Left ventricle myocardium superior (tissue), 1 donor: ENCODE measurements at places on chromosomes 3 and 15.

DNA sequence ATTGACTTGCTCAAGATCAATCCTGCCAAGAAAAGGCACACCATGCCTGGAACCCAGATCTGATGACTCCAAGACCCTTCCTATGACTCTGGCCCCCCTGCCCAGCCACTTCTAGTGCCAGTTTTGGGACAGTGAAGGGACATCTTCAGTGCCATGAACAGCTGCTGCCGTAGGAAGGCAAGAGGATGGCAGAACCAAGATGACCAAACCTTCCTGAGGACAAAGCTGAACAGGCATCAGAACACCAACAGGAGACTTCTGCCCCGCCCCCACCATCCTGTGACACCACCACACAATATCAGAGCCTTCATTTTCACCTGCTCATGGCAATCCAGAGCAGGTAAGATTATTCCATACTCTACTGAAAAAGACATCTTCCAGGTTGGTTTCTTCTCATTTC is 33.0 kb downstream of the ZNF445 start:
- DNase-seq, result no peak

DNA sequence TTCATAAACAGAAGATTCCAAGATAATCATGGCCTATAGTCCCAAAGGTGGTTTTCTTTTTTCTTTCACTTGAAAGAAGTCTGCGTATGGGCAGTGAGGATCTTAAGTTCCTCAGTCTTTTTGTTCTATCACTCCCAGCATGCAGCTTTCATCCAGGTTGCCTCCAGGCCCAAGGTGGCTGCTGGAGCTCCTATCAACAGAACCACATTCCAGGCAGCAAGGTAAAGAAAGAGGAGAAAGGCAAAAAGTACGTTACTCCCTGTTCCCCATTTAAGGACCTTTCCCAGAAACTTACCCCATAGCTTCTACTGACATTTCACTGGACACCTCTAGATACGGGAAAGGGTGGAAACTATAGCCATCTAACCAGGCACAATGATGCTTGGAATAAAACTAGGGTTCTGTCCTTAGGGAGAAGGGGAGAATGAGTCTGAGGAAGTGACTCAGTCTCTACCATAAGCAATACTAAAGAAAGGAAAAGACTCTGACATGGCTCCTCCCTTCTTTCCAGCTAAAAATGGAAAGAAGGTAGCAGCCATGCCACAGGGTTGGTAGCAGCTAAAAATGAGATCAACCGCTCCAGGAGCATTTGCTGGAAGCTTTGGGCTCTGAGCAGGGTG is 313.9 kb upstream of the NR2E3 start:
- no peak for DNase-seq

DNA sequence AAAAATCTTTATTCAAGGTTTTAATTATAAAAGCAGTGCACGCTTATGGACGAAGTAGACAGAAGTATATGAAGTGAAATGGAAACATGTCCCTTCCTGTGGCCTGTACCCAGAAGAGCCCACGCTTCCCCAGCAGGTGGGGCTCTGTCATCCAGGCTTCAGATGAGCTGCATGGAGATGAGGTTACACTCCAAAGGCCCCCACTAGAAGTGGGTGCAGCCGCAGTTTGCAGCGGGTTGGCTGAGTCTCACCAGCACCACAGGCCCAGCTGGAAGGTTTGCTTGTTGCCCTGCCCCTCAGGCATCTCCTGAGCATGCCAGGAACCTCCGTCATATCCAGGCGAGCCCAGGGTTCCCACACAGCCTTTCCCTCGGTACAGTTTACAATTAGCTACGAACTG is 33.1 kb downstream of the PRR20G start:
- no peak for DNase-seq

- DNase-seq, result no peak
Measured at GRCh38 chr15:58185439-58185838, 47.3 kb downstream of the AQP9 start.

- no peak for DNase-seq
Measured at GRCh38 chr3:42698911-42699230, 3.7 kb downstream of the HHATL start.

DNA sequence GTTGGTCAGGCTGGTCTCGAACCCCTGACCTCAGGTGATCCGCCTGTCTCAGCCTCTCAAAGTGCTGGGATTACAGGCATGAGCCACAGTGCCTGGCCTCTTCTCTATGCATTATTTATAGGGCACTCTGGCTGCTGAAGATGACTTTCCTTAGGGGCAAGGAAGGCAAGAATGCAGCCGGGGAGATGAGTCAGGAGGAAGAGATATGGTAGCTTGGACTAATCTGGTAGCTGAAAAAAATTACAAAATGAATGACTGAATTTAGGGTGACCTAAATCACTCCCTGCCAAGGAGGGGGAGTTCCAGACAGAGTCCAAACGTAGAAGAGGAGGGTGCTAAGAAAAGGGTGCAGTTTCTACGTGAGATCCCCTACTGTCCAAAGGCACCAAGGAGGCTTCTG is 14.2 kb downstream of the RHCG start:
- no peak for DNase-seq

GRCh38 chr15:31412824-31413223 is 86.2 kb downstream of the KLF13 start:
- no peak for DNase-seq

GRCh38 chr3:159996018-159996417 is 7.4 kb downstream of the IL12A start:
- DNase-seq, result no peak

- DNase-seq, result no peak
Measured at GRCh38 chr3:154496978-154497377, 67.0 kb upstream of the GPR149 start.

DNA sequence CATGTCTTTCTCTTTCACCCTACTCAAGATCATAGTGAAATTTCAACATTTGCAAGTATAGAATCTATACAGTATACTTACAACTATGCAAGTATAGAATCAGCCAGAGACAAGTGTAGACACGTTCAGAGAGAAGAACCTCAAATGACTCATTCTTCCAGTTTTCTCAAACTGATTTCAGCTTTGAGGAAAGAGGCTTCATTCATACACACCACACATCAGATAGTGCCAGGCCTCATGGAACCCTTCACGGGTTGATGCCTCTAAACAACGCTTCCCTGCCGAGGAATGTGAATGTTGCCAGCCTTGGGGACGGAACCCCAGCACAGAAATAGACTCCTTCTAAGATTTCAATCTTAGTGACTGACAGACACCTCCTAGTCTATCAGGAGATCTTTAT is 135.7 kb downstream of the FOXP1 start:
- no peak for DNase-seq

DNA sequence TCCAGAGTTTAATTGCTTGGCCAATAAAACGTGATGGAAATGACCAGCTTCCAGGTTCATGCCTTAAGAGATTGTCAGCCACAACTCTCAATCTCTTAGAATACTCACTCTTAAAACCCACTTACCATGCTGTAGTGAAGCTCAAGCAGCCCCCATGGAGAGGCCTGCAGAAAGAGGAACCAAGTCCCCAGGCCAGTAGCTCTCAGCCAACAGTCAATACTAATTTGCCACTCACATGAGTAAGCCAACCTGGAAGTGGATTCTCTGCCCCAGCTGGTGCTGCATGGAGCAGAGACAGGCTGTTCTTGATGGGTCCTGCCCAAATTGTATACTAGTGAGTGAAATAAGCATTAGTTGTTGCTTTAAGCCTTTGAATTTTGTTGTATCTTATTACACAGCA is 155.9 kb downstream of the OXSM start:
- no peak for DNase-seq

- no peak for DNase-seq
Measured at GRCh38 chr3:148289159-148289558, 408.5 kb upstream of the AGTR1 start.

- no peak for DNase-seq
Measured at GRCh38 chr3:33137691-33138090, 23.9 kb downstream of the CRTAP start.

- peak; percentile 78 for DNase-seq
Measured at GRCh38 chr3:52022323-52023100, 26.8 kb upstream of the RPL29 start.

GRCh38 chr15:57198654-57199291 is 177.5 kb upstream of the CGNL1 start:
- no peak for DNase-seq

- no peak for DNase-seq
Measured at GRCh38 chr15:74386496-74387140, 19.2 kb upstream of the CYP11A1 start.

GRCh38 chr3:106514431-106514830 is 645.6 kb upstream of the CBLB start:
- DNase-seq, result no peak

DNA sequence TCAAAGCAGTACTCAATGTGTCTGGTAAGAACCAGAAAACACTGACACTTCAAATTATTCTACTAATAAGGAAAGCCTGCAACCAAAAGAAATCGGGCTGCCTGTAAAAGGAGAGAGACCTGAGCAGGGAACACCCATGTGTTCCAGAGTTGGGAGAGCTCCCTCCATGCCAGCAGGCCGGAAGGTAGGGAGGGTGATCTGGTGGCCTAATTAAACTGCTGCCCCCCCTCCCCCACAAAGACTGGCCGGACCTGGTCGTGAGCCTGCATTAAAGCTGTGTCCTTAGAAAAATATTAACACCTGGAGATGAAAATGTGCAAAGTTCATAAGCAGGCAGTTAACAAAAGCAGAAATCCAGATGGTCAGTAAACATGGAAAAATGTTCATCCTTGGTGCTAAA is 170.6 kb upstream of the BHLHE40 start:
- DNase-seq, result no peak

GRCh38 chr15:22956257-22956977 is 23.8 kb downstream of the CYFIP1 start:
- peak; percentile 57 for DNase-seq

DNA sequence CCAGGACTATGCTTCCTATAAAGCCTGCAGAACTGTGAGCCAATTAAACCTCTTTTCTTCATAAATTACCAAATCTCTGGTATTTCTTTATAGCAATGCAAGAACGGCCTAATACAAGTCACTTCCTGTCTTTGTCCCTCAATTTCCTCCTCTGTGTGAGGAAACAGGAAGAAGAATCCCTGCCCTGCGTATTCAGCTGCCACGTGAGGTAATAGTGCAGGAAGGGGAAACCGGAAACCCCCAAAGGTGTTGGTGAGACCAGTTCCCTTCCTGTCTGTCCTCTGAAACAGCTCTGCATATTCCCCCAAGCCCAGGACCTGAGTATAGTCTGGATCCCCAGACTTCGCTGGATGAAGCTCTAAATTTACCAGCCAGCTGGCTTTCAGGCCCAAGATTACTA is 18.1 kb upstream of the PTPN23 start:
- no peak for DNase-seq

DNA sequence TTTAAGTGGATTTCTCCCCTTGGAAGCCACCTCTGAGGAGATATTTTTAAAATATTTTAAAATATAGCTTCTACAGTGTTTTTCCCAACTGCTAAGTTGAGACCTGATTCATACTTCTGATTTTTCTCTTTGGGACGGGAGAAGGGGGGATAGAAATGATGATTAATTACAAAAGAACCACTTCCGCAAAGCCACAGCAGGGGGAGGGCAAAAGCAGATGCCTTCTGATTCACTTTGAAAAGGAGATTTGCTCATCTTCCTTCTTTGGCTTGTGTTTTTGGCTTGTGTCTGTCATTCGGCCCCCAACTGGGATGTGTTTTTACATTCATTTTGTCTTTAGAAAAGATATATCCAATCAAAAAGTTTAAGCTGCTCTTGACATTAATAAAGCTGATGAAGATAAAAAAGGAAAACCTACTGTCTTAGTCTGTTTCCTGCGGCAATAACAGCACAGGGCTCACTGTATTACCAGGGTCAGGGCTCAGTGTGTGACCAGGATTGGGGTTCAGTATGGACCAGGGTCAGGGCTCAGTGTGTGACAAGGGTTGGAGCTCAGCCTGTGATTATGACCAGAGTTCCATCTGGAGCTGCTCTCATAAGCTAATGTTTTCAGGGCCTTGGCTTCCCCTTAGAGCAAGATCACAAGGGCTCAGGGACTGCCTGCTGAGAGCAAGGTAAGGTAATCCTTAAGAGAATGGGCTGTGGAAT is 223.2 kb downstream of the MTHFS start:
- DNase-seq, result no peak

GRCh38 chr3:61802772-61803171 is 241.4 kb downstream of the PTPRG start:
- DNase-seq, result no peak

DNA sequence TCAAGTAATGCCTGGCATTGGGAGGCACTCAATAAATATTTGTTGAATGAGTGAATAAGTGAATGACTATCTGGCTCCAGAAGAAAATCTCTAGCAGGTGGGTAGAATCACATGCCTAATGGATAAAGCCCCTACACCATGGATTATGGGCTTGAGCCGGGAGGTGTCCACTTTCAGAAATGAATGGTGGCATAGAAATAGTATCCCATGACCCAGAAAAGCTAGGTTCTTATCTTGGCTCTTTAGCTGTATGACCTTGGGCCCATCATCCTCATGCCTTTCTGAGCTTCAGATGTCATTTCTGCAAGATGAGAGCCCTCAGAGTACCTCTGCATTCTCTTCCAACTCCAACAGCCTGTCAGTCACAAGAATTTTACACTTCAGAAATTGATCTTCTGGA is 37.3 kb upstream of the TNIK start:
- DNase-seq, result no peak

DNA sequence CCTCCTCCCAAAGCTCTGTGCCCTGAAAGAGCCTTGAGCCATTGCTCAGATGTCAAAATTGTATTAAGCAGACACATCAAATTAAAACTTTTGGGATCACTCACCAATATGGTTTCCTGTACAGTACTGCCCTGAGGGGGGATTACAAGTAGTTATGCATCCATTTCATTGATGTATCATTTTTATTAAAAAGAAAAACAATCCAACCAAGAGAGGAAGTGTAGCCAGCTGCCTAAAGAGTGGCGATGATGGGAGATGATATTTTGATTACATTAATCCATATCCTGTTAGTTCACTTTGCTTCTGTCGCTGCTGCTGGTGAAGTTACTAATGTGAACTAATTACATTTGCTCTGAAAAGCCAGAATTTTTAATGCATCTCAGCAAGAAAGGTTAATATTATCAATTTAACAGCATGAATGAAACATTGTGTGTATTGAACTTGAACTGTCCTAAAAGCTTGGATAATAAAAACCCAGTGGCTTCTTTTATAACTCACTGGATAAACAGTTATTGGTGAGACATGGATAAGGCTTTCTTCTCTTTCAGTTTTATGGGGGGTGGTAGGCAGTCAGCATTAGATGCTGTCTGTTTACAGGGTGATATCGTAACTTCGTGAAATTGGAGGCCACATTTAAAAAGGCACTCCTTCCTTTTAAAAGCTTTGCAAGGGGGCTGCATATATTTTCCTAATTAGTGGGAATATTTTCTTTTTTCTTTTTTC is 87.7 kb downstream of the IGF1R start:
- DNase-seq, result no peak

GRCh38 chr3:186993210-186993782 is 63.0 kb downstream of the ST6GAL1 start:
- DNase-seq, result no peak

DNA sequence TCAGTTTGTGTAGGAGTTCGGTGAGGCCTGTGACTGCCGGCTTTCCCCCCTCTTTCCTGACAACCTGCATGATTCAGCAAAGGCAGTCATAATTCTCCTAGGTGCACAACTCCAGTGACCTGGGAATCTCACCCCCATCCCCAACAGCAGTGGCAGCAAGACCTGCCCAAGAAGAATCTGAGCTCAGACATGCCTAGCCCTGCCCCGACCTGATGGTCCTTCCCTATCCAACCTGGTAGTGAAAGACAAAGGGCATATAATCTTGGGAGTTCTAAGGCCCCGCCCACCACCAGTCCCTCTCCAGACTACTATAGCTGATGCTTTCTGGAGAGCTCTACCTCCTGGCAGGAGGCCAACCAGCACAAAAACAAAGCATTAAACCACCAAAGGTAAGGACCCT is 44.2 kb upstream of the ZBED2 start:
- DNase-seq, result no peak
